Breast epithelium (tissue), 4 donors: ENCODE measurements at places on chromosomes 12 and 14.

DNA sequence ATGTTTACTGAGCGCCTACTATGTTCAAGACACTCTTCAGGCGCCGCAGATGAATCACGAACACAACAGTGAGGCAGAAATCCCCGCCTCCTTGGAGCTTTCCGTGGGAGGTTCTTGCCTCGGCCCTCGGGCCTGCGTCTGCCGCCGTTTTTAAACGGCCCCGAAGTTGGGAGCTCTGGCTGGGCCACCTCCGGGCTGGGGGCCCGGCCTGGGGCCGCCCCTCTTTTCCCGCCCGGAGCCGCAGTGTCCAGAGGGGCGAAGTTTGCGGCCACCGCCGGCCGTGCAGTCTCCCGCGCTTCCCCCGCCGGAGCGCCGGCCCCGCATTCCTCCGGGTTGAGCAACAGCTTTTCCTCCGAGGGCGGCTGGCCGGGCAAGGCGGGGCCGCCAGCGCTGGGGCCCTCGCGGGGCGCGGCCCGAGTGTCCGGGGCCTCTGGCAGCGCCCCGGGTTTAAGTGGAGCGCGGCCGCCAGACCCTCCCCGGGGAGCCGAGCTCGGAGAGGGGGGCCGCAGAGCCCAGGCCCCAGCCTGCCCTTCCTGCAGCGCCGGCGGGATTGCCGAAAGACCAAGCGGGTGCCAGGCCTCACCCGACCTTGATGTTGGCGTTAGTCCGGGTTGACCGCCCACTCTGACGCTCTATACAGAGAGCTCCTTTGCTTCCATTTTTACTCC, 18.7 kb upstream of the CTDSP2 start:
- DNase-seq: peak; percentile 74

DNA sequence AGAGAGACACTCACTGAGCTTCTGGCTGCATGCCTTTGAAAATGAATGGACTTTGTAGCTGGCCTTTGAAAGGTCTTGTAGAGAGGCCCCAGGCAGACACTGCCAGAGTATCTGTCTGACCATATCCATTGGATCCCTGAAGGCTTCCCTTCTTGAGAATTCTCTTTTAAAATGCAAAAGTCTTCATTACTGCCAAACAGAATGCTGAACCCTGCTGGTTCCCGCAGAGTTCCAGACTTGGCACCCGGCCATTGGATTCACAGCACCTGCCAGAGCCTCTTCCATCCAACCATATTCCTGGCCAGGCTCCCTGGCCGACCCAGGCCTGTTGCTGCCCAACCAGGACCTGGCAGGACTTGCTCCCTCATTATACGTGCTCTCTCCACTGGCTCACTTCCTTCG, 182.5 kb downstream of the GXYLT1 start:
- DNase-seq: peak; percentile 31

DNA sequence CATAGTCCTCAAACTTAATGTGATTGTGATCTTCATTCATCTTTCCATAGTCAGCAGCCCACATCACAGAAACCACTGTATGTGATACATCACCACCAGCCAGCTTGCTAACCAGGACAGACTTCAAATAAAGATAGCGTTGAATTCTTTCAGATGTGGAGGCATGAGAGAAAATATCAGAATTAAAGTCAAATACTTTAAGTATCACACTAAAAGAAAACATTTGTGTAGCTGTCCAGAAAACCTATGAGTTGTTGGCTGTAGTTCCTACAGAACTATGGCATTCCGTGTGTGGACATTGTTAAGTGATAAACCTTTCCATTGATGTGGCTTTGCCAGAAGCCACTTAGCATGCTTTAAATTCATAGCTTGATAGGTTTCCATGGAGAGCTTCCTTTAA, 105.1 kb downstream of the LLPH start:
- no peak for DNase-seq

- no peak for DNase-seq
Observed at GRCh38 chr12:6828781-6829535, 751 bp downstream of the P3H3 start.

DNA sequence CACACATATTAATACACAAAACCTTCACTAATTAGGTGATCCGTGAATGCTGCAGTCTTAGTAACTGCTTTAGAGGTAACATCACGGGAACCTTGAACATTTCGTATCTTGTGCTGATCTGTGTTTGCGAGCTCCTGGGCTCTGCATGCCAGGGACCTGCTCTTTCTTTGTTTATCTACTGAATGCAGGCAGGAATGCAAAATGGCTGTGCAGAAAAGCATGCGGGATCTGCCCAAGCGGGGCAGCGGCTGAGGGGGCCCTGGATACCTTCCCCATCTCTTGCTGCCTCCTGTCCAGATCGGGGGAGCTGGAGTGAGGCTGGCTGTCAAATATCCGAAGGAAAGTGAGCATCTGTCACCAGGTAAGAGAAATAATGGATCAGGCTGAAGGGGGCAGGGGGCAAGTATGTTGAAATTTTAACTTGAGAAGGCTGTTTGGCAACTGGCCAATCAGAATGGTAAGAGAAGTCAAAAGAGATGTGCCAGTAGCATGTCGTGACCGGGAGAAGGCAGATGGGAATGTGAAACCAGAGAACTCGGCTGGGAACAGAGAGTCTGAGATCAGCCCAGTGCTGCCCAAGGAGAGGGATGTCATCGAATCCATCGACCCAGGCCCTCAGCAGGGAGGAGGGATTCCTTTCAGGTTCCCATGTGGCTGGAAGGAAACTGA, 191.4 kb downstream of the TTC7B start:
- no peak for DNase-seq

GRCh38 chr14:51654533-51654845, 2.8 kb downstream of the FRMD6 start:
- no peak for DNase-seq

- DNase-seq: no peak
Observed at GRCh38 chr12:11801643-11802042, 152.2 kb downstream of the ETV6 start.

- peak; percentile 90 for DNase-seq
Observed at GRCh38 chr12:103677341-103677740, 90.3 kb downstream of the STAB2 start.

DNA sequence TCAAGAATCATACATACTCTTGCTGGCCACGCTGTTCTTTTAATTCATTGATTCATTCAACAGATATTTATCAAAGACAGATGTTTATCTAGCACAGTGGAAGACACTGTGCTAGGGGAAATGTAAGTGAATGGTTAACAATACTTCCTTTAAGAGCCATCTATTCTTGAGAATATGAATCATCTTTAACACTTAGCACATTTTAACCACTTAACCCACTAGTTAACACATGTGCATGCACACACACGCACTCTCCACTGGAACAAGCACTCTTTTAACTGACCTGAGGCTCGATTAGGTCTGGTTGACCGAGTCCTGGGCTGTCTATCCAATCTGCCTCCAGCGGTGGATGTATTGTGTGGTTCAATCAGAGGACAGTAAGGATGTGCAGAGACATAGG, 34.6 kb downstream of the LMNTD1 start:
- no peak for DNase-seq

GRCh38 chr14:64715146-64715627, 11.0 kb downstream of the PLEKHG3 start:
- no peak for DNase-seq

DNA sequence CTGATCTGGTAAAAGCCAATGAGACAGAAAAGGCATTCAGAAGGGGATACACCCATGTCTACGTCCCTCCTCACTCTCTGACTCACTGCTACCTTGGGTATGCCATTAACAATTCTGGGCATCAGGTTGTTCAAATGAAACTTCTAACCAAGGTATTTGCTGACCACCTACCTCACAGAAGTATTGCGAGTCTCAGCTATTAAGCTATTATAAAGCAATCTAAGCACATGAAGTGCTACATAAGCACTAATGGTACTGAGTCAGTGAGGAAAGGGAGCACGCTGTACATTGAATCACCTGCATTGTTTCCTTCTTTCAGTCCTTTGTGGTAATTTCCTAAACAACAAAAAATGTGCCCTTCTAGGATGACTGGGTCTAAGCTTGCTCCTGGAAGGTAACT, 62.8 kb upstream of the CCDC91 start:
- no peak for DNase-seq

GRCh38 chr12:128810182-128811127, 13.3 kb downstream of the SLC15A4 start:
- no peak for DNase-seq

GRCh38 chr14:36660736-36661505, 739 bp upstream of the PAX9 start:
- no peak for DNase-seq

- no peak for DNase-seq
Observed at GRCh38 chr12:127162902-127163301, 1104.1 kb upstream of the TMEM132C start.

GRCh38 chr14:77311217-77311616, 9.5 kb downstream of the POMT2 start:
- no peak for DNase-seq

GRCh38 chr12:28958553-28959195, 190.4 kb upstream of the FAR2 start:
- no peak for DNase-seq

DNA sequence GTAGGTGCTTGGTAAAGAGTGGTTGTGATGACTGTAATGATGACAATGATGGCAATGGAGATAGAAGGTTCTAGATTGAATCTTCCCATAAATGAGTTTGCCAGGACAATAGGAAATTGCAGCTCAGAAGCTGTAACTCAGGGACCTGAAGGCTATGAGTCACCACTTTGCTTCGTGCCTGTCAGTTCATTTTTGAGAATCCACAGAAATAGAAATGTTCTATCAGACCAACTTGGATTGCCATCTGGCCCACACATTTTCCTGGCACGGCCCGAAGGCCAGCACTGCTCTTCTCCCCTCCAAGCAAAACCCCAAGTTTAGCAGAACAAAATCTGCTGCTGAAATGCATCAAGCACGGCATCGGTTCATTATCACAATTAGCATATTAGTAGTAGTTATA, 1127.0 kb downstream of the BCL11B start:
- no peak for DNase-seq

DNA sequence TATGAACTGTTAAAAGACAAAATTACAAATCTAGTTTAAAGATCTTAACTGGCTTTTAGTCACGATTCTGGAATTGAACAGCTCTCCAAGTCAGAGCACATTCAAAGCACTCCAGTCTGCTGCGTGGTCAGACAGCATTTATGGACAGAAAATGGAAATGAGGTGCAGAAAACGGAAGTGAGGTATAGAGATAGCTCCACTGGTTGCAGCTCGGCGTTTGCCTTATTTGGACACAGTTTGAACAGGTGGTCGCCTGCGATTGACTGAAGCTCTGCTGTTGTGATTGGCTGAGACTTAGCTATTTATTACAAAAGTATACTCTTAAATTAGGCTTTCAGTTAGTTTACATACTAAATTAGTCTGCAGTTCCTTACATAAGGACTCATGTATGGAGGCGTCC, 28.3 kb downstream of the TRIM9 start:
- no peak for DNase-seq

DNA sequence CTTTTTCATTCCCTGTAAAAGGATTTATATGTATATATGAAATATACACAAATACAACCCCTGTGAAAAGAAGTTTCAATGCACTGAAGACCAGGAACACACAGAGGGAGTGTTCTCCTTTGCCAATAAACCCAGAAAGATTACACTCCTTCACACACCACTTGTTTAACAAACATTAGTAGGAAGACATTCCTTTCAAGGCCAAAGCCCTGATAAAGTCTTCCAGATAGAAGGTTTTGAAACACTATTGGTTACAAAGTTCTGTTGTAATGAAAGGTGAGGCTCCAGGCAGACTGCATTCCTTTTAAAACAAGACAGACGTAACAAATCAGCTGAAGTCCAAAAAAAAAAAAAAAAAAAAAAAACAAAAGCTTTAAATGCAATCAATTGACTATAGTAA, 81.0 kb downstream of the PTPN21 start:
- DNase-seq: no peak

DNA sequence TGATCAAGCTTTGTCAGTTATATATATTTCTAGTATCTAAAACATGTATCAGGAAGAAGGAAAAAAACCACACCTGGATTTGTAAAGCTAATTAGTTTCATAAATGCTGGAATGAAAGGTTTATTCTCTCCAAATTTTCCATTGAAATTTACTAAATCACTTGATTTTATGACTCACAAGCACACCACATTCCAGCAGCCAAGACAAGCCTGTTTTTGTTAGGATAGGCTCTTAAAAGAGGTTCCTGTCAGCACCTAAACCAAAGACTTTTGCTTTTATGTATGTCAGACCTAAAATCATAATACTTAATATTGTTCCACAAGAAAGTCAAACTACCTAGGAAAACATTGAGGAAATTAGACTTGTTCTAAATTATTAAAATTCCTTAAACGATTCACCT, 85.3 kb upstream of the PAWR start:
- DNase-seq: no peak

DNA sequence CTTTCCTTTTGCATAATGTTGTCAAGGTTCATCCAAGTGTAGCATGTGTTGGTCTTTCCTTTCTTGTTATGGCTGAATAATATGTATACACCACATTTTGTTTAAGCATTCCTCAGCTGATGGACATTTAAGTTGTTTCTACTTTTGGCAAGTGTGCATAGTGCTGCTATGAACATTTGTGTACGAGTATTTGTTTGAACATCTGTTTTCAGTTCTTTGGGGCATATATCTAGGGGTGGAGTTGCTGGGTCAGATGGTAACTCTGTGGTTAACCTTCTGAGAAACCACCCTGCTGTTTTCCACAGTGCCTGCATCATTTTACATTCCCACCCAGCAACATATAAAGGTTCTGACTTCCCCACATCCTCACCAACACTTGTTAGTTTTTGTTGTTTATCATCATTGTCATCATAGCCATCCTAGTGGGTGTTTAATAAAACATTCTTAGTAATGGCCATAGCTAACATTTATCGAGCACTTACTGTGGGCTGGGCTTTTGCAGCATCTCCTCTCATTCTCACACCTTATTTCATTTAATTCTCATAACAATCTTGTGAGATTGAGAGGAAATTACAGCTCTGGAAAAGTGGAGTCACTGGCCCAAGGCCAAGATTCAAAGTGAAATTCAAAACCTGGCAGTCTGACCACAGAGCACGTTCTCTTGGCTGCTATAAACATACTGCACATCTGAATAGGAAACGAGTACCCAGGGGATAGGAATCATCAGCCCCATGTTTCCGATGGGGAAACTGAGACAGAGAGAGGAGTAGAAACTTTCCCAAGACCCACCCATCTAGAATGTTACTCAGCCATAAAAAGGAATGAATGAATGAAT, 193.6 kb downstream of the KSR2 start:
- DNase-seq: no peak

DNA sequence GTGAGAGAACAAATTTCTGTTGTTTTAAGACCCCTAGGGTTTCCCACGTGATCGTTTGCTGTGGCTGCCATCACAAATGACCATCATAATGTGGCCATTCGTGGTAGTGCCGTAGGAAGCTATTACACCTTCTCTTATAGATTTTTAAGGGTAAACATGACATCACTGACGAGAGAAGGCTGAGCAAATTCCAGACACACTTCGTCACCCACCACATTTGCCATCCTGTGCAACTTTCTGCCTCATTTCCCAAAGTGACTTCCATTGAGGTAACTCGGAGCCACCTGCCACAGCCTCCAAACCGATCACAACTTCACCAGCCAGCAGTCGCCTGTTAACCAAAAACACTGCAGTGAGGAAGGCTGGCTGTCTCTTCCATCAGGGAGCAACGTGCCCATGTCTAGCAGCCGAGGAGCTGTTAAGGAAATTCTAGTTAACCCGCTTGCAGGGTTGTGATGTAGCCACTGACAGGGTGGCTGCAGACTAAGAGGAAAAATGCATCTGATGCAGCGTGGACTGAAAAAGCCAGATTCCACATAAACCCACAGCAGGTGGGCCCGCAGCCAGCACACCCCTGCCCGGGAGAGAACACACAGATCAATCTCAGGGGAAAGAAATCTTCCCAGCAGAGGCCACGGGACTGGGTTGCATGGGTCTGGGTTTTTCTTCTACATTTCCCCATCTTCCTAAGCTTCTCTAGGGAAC, 44.6 kb downstream of the CCDC85C start:
- no peak for DNase-seq
